ENCODE measurements at places on chromosomes 3 and 15. TPM values are rescaled to one million over a fixed set of nuclear protein-coding genes. Genes with fewer than 3 reads are reported as not detected.

DPP8 gene
- 31.3 TPM for total RNA-seq

CCDC174 gene
- total RNA-seq, result 18.6 TPM

DUOX1 gene
- total RNA-seq, result not detected

ITPKA gene
- total RNA-seq, result 0.36 TPM

RTP1 gene
- total RNA-seq, result not detected

GOLGA6B gene
- not detected for total RNA-seq

PROS1 gene
- 25.6 TPM for total RNA-seq

TMEM108 gene
- total RNA-seq, result 7.1 TPM

DPPA2 gene
- total RNA-seq, result not detected

CLDN16 gene
- not detected for total RNA-seq

PRICKLE2 gene
- 48.2 TPM for total RNA-seq

TM6SF1 gene
- total RNA-seq, result 22.3 TPM

RPP25 gene
- total RNA-seq, result 17.8 TPM

VWA5B2 gene
- total RNA-seq, result not detected

TMEM44 gene
- total RNA-seq, result 14.5 TPM

TRANK1 gene
- 18.5 TPM for total RNA-seq

PLA1A gene
- 0.82 TPM for total RNA-seq

SPESP1 gene
- not detected for total RNA-seq

ZDHHC19 gene
- not detected for total RNA-seq

DCLK3 gene
- total RNA-seq, result not detected

FGF12 gene
- total RNA-seq, result not detected

FETUB gene
- total RNA-seq, result not detected

TGM4 gene
- total RNA-seq, result not detected

ACVR2B gene
- total RNA-seq, result 4.9 TPM

HRH1 gene
- 30.1 TPM for total RNA-seq

NCEH1 gene
- total RNA-seq, result 7.1 TPM

ITIH1 gene
- total RNA-seq, result not detected
